Cortex of kidney (tissue), 1 donor: ENCODE measurements at places on chromosomes 13 and 19.

GRCh38 chr19:3544742-3545668, 6.0 kb downstream of the TEKTIP1 start:
- no peak for DNase-seq

DNA sequence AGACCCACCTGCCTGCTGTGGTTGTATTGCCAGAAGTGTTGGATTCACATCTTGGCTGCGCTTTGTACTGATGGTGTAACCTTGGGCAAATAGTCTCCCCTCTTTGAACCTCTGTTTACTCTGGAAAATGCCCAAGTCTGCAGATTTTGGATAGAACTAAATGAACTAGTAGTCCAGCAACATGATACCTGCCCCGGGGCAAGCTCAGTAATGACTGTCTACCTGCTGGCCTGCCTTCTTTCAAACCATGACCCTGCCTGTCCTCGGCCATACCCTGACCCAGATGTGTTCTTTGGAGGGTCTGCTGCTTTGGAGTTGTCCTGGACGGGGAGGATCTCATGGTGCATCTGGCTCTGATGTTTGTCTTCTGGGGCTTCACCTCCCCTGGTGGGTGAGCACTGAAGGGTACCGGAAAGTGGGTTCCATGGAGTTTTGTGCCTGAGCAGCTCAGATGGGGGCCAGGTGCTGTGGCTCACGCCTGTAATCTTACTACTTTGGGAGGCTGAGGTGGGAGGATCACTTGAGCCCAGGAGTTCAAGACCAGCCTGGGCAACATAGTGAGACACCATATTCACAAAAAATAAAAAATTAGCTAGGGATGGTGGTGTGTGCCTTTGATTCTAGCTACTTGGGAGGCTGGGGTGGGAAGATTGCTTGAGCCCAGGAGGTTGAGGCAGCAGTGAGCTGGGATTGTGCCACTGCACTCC, 59.5 kb downstream of the TNFRSF19 start:
- no peak for DNase-seq

- DNase-seq = no peak
Observed at GRCh38 chr19:44777715-44778347, at the start of gene CBLC. Gene CBLC (plus strand): TSS chr19:44777890. CDS start chr19:44777932, 42 bp downstream.

- DNase-seq = no peak
Observed at GRCh38 chr13:30753030-30753616, 17.8 kb downstream of the ALOX5AP start.

GRCh38 chr19:2711172-2711874, 8.8 kb upstream of the GNG7 start:
- DNase-seq = no peak

- DNase-seq = no peak
Observed at GRCh38 chr19:7540761-7541474, 5.4 kb downstream of the PNPLA6 start.

- DNase-seq = no peak
Observed at GRCh38 chr19:43465468-43466120, at the start of gene LYPD3. Gene LYPD3 (minus strand): TSS chr19:43465608. CDS start chr19:43465571, 37 bp downstream.

GRCh38 chr19:19775891-19776205, 42.9 kb upstream of the ZNF14 start:
- DNase-seq = no peak
